HepG2 (cell line): ENCODE measurements at places on chromosomes 5 and 9.

- DNase-seq: no peak
Measured at GRCh38 chr5:160061770-160062169, 52.8 kb downstream of the TTC1 start.

- peak; percentile 99 for DNase-seq
Measured at GRCh38 chr9:108445431-108446071, 410.2 kb downstream of the ACTL7B start.

DNA sequence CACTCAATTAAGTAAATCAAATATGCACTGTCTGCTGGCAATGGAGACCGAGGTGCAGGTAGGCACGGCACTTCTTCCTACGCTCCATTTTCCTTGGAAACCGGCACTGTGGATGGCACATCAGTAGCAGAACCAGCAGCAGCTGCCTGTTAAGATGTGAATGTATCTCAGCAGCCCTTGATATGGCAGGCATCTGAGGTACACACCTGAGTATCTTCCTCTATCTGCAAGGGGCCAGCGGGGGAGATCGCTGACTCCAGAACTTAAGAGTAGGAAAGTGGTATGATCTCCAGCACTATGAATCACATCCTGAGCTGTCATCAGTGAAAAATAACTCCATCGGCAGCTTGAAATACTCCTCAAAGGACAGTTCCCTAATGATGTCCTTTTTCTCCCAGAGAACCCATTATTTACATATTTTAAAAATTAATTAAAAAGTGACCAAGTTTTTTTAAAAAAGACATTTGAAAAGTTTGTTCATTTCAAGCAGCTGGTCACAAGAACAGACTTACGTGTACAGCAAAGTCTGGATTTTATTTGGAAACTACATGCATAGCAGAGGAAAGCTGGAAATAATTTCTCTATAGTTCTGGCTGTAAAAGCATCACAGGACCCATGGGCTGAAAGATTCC is 97.1 kb downstream of the ADAMTS12 start:
- DNase-seq: no peak

GRCh38 chr5:156218367-156219158 is 108.4 kb upstream of the SGCD start:
- DNase-seq: no peak

GRCh38 chr5:102759700-102760099 is 4.6 kb downstream of the PAM start:
- no peak for DNase-seq

- DNase-seq: no peak
Measured at GRCh38 chr9:30519756-30520155, 1864.7 kb upstream of the ACO1 start.

GRCh38 chr9:108239696-108240321 is 616.0 kb downstream of the ACTL7B start:
- no peak for DNase-seq

DNA sequence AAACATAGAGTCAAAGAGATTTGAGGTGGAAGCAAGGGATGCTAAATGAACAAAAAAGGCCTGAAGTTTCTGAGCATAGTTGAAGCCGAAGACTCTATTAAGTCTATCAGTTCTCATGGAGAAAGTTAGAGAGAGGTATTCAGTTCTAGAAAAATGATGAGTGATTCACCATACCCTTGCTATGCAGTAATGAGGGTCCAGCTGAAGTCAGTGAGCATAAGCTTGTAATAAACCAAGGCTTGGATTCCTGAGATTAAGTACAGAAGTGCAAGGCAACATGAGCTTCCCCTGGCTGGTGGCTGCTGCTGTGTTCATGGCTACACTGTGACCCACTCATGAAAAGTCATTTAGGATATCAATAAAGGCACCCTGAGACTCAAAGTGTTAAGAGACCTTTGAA is 129.7 kb upstream of the MTAP start:
- no peak for DNase-seq

DNA sequence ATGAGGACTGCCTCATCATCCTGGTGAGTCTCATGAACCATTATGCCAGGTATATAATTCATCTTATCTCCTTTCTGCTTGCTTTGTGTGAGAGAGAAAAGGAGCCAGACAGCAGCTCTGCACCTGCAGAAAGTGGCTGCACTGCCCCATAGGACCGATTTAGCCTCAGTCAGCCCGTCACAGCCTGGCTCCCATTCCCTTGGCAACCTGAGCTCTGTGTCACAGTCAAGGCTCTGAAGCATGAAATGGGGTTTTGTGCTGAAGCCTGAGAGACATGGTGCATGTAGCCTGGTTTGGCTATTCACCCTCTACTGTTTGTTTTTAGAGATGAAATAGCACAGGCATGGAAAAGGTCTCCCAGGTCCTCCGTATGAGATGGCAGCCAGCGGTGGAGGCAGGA is 198.3 kb downstream of the KCTD16 start:
- DNase-seq: no peak

DNA sequence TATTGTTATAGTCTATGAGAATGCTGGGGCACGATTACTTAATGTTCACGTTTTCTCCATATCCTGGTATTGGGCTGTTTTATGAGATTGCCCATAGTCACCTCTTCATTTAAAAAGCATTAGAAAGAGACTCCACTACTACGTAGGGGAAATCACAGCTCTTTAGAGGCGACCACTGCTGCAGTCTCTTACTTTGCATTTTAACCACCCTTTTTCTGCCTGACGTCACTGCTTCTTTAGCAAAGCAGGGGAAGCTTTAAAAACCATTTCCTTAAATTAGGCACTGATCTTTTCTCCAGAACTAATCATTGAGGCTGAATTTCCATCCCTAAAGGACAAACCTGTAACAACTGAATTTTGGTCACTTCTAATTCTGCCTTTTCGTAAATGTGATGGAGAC is 38.9 kb downstream of the ZNF608 start:
- DNase-seq: no peak

GRCh38 chr5:55231029-55231918 is 2.1 kb downstream of the CCNO start:
- no peak for DNase-seq

DNA sequence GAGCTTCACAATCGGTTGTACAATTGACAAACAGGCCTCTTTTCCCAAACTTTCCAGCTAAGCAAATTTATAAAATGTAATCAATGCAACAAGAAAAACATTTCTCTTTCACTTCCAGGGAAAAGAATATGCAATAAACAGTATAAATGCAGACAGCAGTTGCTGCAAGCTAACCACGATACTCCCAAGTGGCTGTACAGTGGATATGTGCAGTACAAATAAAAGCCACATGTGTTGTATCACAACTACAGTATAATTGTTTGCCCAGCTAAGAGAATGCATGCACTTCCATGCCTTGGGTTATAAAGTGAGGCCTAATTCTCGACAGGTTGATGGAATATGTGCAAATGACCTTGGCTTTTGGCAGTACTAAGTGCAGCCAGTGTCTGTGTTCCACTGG is 16.7 kb upstream of the PDCL start:
- no peak for DNase-seq

DNA sequence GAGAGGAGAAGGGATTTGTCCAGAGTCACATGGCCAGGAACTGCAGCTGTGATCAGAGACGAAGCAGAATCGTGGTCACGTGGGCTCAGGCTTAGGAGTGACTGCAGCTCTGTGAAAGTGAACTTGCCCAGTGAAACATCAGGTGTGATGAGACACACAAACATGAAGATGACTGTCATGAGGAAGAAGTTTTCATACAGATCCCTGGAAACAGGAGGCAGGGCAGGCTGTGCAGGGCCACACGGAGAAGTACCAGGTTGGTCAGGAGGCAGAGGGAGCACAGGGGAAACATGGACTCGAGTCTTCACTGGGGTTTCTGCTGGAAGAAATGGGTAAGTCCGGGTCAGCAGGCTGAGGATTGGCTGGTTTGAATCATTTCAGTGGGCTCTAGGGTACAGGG is 64.1 kb downstream of the BARX1 start:
- no peak for DNase-seq

GRCh38 chr9:114153761-114154599 is 1.4 kb upstream of the COL27A1 start:
- peak; percentile 95 for DNase-seq

DNA sequence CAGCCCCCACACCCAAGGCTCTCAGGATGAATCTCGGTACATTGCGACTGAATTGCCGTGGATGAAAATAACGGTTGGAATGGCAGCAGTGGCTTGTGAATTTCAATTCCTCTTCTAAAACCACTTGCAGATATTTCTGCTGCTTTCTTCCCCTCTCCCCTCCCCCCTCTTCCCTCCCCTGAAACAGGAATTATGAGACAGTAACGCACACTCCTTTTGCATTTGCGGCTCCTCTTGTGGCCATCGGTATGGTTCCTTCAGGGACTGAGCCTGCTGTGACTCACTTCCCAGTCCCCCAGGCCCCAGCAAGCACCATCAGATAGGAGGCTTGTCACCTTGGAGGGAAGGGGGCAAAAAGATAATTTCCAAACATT is 9.7 kb downstream of the DCANP1 start:
- no peak for DNase-seq

- DNase-seq: no peak
Measured at GRCh38 chr5:149599375-149599774, 18.1 kb downstream of the ARHGEF37 start.

GRCh38 chr5:31346896-31347551 is 153.5 kb downstream of the CDH6 start:
- no peak for DNase-seq
